CD4-positive, alpha-beta T cell treated with Interleukin-17A for 1 hour (primary cell): ENCODE measurements at places on chromosomes 16 and 17.

DNA sequence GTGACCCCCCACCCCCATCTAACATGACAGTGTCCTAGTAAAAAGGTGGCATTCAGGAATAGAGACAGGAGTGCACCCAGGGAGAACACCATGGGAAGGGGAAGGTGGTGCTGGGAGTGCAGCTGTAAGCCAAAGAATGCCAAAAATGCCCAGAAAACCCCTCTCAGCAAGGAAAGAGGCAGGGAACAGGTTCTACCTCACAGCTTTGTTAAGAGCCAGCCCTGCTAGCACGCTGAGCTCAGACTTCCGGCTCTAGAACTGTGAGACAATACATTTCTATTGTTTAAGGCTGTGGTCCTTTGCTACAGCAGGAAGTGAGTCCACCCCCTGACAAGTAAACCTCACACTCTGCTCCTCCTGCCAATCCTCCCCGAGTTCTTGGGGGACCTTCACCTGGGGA, 302.4 kb upstream of the N4BP1 start:
- no peak for DNase-seq

DNA sequence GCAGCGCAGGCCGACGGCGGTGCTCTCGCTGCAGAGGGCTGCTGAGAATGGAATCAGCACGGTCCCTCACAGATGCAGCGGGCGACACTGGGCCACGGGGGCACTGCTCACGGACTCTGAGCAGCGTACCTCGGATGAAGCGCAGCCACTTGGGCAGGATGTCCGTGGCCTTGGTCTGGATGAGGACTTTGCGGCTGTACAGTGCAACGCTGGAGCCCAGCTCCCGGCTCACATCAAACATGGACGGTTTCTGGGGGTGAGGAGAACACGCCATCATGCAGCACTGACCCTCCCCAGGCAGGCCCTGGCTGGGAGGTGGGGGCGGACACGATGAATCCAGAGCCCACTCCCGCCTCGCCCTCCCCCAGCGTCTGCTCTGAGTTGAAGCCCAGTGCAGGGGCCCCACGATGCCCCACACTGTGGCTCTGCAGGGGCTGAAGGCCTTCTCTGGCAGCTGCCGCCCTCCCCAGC, 18.1 kb downstream of the DNASE1 start:
- no peak for DNase-seq

- no peak for DNase-seq
Measured at GRCh38 chr16:82603784-82604411, 22.9 kb upstream of the CDH13 start.

- DNase-seq = peak; percentile 34
Measured at GRCh38 chr17:3961564-3962047, 2.6 kb downstream of the ATP2A3 start.

- DNase-seq = no peak
Measured at GRCh38 chr17:46192189-46192438, 1.1 kb downstream of the KANSL1 start.

DNA sequence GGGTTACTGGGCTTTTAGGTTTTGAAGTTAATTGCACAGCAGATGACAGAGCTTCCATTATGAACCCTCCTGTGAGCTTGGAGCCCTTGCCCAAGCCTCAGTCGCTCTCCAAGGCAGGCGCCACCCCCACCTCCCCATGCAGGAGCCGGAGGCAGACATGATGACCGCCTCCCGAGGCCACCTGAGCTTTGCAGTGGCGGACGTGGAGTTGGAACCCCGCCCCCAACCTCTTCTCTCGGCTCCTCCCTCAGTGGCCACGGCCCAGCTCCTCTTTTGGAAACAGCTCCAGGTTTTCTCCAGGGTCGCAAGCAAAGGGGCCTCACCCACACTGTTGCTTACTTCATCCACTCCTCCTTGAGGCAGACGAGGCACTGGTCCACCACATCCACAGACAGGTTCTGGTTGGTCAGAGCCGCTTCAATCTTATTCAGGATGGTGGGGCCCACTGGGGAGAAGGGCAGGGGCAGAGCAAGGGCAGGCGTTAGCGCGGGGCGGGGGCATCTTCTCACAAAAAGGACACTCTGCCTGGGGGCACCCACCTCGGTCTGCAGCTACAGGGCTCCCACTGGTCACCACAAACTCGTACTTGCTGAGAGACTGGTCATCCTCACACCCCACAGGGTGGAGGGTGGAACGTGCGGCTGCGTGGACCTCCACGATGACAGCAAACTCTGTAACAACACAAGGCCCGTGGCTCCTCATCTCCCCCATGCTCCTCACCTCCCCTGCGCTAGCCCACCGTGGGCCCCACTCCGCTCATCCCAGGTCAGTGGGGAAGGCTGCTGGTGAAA, 8.7 kb upstream of the PLD6 start:
- no peak for DNase-seq

- peak; percentile 49 for DNase-seq
Measured at GRCh38 chr17:21419299-21420239, 43.4 kb downstream of the KCNJ12 start.

- DNase-seq = no peak
Measured at GRCh38 chr16:19432429-19432828, 14.7 kb downstream of the TMC5 start.

- no peak for DNase-seq
Measured at GRCh38 chr17:46078675-46079074, 79.6 kb downstream of the STH start.

DNA sequence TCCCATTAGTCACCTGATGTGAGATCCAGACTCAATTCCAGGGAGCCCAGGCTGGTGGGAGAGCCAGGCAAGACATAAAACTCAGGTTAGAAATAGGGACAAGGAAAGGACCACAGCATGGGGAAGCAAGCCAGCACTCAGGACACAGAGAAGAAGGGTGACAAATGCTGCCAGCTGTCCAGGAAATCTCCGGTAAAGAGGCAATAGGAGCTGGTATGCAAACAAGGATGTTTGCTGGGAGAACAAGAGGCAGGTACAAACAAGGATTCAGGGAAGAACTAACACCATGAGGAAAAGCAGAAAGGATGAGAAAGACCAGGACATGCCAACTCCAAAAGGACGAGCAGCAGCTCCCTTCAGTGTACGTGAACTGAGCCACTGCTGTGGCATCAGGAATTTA, 10.2 kb upstream of the TXNDC11 start:
- DNase-seq = no peak

- no peak for DNase-seq
Measured at GRCh38 chr17:28792877-28793661, 49.3 kb downstream of the TRAF4 start.

- no peak for DNase-seq
Measured at GRCh38 chr16:7746941-7747340, 414.3 kb downstream of the RBFOX1 start.

DNA sequence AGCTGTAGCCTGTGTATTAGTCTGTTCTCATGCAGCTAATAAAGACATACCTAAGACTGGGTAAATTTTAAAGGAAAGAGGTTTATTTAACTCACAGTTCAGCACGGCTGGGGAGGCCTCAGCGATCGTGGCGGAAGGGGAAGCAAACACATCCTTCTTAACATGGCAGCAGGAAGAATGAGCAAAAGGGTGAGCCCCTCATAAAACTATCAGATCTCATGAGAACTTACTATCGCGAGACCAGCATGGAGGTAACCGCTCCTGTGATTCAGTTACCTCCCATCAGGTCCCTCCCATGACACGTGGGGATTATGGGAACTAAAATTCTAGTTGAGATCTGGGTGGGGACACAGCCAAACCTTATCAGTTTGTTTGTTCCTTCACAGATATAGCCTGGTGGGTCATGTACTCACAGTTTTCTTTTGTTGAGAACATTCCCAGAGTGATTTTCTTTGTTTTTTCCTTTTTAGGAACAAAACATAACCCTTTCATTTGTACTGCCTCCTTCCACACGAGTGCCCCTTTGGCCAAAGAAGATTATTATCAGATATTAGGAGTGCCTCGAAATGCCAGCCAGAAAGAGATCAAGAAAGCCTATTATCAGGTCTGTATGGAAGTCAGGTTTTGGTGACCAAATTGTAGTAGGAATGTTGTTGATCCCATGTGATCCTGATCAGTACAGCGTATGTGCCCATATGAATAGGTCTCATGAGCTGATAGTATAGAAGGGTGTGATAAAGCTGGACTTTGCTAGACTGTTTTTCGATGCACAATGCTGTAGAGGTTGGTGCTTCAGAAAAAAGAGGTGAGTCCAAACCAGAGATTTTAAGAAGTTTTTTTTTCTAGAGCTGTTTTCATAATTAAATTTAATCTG, 8.5 kb downstream of the DNAJA3 start:
- no peak for DNase-seq

DNA sequence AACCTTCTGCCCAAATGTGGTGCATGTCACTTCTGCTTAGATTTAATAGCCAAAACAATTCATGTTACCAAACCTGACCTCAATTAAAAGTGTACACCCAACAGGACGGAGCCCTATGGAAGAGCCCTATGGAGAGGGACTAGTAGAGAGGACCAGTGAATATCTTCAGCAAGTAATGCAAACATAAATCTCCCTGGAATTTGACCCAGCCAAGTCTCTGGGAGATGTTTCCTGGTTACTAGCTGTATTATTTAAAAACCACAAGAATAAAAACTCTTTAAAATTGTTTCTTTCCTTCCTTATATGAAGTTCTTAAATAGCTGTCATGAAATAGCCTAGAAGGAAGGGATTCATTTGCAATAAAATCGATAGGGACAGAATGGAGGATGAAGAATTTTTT, 255.8 kb downstream of the CDH11 start:
- no peak for DNase-seq

DNA sequence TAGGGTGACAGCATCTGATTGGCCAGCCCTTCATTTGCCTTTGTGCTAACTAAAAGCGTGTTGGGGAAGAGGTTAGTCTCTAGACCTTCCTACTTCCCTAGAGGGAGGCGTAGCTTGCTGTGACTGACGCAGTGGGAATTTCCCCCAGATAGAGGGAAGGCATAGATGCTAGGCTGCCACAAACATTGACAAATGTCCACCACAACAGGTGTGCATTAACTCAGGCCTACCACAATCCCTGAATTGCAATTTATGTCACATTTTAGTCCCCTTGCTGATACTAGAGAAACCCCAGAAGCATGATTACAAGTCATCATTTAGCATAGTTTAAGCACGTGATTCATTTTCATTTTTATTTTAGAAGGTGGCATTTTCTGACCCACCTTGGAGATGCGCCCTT, 76.3 kb upstream of the WSB1 start:
- DNase-seq = peak; percentile 33

DNA sequence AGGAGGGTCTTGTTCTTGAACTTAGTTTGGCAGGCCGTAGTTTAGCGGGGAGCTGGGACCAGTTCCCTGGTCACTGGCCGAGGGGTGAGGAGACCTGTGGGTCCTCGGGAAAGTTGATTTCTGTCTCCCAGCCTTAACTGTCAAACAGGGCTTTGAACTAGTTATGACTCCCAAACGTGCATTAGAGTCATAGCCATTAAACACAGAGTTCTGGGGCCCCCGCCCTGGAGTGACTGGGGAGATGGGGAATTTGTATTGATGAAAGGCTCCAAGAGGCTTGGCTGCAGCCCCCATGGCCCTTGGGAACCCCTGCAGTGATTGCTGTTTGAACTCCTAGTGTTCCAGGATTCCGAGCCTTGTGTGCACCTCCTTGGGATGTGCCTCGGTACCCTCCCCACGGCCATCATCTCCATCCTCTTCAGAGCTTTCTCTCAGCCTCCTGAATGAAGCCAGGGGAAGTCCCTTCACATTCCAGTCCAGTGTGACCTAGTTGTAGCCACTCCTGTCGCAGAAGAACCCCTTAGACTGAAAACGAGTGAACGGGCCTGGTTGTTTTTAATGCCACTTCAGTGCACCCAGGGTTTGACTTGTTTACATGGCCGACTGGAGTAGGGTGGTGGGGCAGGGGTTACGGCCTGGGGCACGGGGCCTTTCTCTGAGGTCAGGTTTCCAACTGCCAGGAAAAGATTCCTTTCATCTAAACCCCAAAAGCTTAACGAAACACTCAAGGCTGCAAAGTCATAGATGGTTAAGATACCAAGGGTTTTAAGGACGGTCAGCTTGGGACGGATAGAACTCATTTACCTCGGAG, 1.4 kb downstream of the MPRIP start:
- DNase-seq = no peak

DNA sequence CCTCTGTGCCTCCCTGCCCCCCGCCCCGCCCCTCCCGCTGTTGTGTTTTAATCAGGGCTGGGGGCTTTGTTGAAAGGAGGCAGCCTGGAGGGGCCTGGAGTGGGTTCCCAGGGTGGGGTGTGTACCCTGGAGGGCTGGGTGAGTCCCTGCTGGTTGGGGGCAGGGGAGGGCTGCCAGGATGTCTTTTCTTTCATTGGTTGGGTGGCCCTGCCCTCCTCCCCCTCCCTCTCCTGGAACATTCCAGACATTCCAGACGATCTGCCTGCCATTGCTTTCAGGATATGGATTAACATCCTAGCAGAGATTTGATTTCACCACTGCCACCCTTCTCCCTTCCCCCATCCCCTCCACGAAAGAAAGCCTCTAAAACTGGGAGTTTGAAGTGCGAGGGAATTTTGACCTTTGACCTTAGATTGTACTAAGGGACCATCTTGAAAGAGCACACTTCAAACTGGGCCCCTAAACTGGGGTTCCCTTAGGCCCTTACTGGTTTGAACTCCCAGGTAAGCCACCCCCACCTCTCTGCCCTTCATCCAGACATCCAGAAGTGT, 25.3 kb downstream of the IGF2BP1 start:
- no peak for DNase-seq

- DNase-seq = no peak
Measured at GRCh38 chr17:62578757-62579487, 48.5 kb upstream of the MRC2 start.

DNA sequence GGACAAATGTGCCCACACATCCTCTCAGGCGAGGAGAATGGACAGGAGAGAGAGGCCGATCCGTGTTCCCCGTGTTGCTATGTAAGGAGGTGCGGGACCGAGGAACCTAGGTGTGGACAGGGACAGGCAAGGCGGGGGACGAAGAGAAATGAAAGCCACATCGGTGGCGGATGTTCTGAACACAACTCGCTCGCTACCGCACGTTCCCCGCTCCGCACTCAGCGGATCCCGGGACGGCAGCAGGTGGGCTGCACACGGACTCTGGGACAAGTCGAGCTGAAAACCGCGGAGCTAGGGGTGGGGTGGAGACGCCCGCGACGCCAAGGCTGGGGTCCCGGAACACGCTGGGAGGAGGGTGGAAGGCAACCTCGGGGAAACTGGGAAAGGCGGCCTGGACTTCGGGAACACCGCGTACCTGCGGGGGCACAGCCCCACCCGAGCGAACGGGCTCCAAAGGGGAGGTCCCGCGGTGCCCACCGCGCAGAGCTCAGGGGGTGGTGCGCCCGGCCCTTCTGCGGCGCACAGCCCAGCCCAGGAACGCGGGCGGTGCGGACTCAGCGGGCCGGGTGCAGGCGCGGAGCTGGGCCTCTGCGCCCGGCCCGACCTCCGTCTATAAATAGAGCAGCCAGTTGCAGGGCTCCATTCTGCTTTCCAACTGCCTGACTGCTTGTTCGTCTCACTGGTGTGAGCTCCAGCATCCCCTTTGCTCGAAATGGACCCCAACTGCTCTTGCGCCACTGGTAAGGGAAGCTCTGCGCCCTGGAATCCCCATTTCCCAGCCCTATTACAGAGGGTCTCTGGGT, at the start of gene MT1E:
MT1E (plus strand) TSS at position 642 of the 803 bp plus-strand sequence; CDS start at position 713, 71 bp downstream.
- peak; percentile 21 for DNase-seq

DNA sequence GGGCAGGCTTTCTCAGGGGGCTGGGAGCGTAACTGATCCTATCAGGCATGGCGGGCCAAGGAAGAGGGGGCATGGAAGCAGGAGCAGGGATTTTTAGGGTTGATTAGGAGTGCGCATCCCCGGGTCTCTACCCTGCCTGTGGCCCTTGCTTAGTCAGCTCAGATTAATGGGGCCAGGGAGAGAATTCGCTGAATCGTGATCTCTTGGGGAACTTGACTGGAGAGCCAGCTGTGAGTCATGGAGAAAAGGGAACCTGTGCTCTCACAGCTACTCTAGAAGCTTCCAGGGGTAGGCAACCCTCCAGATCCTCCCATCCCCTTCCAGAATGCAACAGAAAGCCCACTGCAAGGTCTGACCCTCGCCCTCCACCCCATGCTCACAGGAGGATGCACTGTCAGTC, 3.6 kb downstream of the FOXN1 start:
- DNase-seq = no peak
